ENCODE measurements at places on chromosomes 5 and 9.
A peak's percentile ranks its signal among the peaks of the same experiment; 100 is the strongest.

DNA sequence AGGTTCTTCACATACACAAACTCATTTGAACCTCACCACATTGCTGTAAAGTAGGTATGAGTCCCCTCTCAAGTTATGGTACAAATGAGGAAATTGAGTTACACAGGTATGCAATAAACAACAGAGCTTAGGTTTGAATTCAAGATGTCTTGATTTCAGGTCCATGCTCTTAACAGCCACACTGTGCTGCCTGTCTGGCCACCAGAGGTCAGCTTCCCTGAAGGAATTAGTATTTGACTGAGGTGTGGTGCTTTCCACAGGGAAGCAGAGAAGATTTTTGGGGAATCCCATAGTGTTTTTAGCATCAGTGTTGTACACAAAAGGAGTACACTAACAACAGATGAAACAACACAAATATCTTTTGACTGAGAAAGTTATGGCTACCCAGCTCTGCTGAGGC is 94.4 kb upstream of the ITGA1 start:
- peak; percentile 7 for DNase-seq

- no peak for DNase-seq
Measured at GRCh38 chr5:39461007-39461682, 36.4 kb upstream of the DAB2 start.

DNA sequence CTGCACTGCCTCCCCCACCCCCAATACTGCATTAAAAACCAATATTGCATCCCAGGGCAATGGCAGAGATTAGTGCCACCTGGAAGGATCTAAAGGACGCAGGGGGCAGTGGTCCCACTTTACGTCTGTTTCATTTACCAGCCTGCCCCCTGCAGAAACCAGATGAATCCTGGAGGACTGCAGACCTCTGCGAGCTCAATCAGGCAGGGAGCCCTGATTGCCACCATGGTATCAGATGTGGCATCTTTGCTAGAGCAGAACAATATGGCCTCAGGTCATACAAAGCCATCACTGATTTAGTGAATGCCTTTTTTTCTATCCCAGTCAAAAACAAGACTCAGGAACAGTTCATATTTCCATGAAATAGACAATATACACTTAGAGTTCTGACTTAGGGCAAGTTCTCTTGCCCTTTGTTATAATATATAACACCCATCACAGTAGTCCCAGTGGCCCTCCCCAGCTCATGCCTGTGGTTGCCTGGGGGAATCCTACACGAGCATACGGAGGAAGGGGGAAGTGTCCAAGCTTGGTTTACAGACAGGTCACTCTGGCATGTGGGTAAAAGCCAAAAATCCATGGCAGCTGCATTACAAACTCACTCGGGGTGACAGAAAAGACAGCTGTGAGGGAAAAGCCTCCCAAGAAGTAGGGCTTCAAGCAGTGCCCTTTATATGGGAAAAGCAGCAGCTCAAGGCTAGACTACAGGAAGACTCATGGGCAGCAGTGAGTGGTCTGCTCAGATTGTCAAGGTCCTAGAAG is 85.1 kb downstream of the MED27 start:
- DNase-seq, result no peak

DNA sequence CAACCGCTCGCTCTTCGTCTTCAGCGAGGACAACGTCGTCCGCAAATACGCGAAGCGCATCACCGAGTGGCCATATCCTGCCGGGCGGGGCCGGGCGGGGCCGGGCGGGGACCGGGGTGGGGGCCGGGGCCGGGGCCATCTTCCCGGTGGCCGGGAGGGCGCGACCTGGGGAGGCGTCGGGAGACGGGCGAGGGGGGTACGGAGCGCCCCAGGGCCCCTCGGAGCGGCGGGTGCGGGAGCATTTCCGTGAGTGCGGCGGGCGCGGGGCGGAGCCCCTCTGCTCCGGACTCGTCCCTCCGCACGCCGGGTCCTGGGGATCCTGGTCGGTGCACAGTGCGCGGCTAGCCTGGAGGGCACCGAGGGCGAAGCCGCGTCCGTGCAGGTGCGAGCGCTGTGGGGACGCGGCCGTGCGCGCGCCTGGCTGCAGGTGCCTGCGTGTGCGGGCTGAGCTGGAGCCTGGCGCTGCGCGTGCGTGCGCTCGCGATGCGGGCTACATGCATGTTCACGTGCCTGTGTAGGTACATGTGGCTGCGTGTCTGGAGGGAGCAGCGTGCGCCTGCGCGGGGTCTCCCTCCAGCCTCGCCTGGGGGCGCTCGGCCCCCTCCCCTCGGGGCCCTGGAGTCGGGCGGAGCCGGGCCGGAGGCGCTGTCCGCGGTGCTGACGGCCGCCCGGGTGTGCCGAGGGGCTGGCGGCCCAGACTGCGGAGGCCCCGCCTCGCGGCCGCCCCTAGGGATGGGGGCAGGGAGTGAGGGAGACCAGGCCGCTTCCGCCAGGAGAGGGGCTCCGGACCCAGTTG is 762 bp downstream of the CACNA1B start:
- DNase-seq, result peak; percentile 47

DNA sequence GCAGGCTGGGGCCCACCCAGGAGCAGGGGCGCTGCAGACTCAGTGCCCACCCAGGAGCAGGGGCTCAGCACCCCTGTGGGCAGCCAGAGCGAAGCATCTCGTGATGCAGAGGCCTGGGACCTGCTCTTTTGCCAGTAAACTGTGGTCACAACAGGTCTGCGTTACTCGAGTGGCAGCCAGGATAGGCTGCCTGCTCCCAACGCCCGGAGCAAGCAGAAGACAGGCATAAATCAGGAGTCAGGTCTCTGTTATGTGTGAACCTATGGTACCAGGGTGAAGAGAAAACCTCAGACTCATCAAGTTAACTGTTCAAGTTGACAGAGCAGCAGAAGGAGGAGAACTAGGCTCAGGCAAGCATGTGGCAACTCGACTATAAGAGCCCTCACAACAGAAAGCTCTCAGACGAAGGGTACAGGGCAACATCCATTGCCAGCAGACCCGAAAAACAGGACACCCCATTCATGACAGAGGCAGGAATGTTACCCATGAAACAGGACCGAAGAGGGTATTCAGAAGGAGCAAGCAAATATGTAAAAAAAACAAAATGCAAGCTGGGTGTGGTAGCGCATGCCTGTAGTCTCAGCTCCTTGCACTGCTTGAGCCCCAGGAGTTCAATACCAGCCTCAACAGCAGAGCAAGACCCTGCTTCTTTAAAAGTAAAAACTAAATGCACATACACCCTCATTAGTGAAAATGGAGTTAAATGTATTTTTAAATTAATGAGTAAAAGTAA is 71.7 kb downstream of the GOLPH3 start:
- no peak for DNase-seq

- DNase-seq, result no peak
Measured at GRCh38 chr5:180555168-180555921, 36.0 kb downstream of the SCGB3A1 start.

DNA sequence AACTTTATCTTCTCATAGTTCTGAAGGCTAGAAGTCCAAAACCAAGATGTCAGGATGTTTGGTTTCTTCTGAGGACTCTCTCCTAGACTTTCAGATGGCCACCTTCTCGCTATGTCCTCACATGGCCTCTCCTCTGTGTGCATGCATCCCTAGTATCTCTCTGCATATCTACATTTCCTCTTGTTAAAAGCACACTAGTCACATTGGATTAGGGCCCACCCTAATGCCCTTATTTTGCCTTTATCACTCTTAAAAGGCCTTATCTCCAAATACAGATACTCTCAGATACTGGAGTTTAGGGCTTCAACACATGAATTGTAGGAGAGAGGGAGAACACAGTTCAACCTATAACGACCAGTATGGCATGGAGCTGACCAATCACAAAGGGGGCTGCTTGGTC is 151.7 kb downstream of the PRELID2 start:
- no peak for DNase-seq

DNA sequence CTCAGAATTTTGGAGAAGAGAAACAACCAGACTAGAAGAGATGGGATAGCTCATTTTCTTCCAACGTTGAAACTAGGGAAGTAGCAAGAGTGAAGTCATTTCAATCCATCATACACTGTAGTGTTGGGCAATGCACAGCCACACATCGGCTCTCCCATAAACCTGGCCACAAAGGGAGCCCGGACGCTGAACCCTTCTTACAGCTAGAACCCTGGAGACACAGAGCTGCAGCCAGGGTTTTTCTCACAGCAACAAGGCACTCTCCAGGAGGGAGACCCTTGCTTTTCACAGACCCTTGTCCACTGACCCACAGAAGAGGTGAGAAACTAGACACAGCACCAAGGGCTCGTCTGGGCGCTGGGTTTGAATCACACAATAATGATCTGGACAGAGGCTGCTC is 101.4 kb upstream of the FSTL4 start:
- DNase-seq, result no peak

- DNase-seq, result no peak
Measured at GRCh38 chr9:95344735-95345325, 27.3 kb upstream of the FANCC start.

- no peak for DNase-seq
Measured at GRCh38 chr5:178403956-178404600, 171.5 kb upstream of the PHYKPL start.

- DNase-seq, result peak; percentile 67
Measured at GRCh38 chr9:27528076-27528885, 1.3 kb downstream of the MOB3B start.

DNA sequence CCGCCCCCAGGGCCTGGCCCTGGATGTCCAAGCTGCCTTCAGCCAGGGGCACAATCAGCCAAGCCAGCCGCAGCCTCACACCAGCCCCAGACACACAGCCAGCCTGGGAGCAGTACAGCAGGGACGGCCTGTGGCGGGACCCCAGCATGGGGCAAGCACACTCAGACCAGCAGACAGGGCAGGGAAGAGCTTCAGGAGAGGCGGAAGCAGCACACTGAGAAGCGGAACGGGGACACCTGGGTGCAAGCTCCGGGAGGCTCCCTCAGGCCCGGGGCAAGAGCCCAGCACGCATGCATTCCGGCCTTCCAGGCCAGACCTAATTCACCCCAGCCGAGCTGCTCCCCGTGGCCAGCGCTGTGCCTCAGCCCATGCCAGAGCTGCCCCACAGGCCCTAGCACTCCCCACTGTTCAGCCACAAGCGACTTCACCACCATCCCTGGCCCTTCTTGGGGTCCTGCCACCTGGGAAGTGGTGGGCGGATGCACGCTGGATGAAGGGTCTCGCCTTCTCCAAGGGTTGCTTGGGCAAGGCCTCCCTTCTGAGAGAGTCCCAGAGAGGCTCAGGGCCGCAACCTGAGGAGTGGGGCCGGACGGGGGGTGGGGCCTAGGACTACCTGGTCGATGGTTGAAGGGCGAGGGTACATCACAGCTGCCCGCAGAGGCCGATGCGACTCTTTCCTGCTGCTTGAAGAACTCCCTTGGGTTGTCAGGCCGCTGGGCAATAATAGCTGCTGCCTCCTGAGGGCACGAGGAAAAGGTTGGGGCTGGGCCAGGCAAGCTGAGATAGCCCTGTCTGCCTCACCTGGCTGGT is 13.4 kb downstream of the DBN1 start:
- DNase-seq, result no peak

DNA sequence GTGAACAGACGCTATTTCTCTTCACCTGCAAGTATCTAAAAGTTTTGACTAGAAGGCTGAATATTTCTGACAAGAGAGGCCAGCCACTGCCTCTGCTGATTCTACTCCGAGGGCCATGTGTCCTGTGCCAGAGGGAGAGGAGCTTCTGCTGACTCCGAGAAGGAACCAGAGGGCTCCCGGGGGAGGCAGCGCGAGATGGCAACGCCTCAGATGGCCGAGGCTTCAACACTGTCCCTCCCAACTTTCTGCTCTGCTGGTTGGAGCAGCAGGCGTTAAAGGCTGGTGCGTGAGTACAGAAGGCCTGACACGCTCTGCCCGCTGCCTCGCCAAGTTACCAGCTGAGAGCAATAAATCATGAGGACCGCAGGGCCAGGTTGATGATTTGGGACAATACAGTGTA is 178.8 kb downstream of the GAPVD1 start:
- DNase-seq, result no peak

DNA sequence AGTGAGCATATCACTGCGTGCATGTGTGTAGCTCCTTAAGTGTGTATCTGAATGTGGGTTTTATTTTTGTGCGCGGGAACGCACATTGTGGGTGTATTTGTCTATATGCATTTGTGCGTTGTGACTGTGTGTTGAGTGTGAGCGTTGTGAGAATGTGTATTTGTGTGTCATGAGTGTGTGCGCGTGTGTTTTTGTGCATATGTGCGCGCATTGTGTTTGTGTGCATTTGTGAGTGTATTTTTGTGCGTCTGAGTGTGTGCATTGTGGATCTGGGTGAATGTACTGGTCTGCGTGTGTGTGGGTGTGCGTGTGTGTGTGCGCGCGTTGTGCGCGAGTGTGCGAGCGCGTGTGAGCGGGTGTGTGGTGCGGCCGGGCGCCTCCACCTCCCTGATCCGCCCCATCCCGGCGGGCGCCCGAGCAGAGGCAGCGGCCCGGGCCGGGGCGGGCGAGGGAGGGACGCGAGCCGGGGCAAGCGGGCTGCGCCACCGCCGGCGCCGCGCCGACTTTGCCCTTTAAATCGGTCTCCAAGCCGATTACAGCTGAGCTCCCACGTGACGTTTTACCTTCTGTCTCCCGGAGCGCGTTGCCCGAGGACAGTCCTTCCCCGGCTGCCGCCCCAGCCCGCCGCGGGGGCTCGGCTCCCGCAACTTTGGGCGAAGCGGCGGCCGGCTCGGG is at the start of gene RASGRF2:
Gene RASGRF2 (plus strand): TSS at position 596 of the 675 bp plus-strand sequence. CDS start 376 bp downstream, outside the sequence.
- peak; percentile 68 for DNase-seq

DNA sequence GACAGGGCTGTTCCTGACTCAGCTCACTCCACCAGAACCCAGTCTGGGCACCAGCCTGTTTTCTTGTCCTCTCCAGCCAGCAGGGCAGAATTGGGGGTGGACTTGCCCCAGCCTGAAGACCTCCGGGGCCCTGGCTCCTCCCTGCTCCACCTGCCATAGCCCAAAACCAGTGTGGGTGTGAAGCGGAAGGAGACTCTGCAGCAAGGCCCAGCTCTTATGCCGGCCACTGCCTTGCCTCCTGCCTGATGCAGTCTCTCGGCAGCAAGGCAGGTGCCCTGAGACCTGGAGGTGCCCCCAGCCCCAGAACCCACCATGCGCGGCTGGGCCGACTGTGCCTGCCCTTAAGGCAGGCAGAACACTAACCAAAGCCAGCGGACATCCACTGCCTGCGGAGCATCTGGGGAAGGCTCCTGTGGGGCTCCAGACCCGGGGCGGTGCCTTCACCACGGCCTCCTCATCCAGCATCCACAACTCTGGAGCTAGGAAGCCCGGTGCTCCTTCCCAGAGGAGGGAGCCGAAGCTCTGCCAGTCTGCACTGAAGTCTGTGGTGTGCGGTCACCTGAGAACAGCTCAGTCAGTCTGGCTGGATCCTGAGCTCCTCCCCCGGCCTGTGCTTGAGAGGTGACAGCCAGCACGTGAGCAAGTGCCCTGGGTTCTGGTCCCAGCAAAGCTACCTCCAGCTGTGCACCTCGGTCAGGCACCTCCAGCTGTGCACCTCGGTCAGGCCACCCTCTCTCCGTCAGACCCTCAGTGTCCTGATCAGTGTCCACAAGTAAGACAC is 116.7 kb downstream of the ADAMTS2 start:
- no peak for DNase-seq

DNA sequence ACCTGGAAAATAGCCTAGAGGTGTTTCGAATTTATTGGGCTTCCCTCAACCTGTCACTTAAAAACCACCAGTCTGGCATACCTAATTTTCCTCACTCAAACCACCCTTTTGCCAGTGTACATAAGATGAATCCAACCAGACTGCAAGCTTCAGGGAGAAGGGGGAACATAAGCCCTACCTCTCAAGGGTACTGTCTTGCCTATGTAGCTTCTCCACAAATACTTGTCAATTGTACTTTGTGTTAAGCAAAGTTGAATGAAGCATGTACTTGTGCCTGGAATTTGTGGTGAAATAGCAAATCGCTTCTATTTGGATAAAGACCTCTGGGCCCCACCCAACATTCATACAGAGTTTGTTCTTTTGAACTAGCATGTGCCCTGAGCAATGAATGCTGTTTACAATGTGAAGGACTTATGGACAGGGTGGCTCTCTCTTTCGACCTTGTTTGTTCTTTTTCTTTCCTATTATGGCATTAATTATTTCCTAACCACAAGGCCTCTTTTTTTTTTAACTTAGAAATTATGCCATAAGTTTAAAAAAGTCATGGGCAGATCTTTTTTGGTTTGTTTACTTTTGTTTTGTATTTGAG is 580.2 kb downstream of the EBF1 start:
- DNase-seq, result no peak

Measured in activated CD4-positive, alpha-beta T cell treated with anti-CD3 and anti-CD28 coated beads for 48 hours (primary cell).